Neural progenitor cell (in vitro differentiated cells): ENCODE measurements at places on chromosomes 11 and 22.

- DNase-seq: peak; percentile 92
Observed at GRCh38 chr11:57644748-57645688, 4.7 kb downstream of the YPEL4 start.

- DNase-seq: no peak
Observed at GRCh38 chr22:24517446-24517845, 22.3 kb downstream of the UPB1 start.

- DNase-seq: no peak
Observed at GRCh38 chr11:120797143-120797542, 226.8 kb upstream of the TBCEL start.

DNA sequence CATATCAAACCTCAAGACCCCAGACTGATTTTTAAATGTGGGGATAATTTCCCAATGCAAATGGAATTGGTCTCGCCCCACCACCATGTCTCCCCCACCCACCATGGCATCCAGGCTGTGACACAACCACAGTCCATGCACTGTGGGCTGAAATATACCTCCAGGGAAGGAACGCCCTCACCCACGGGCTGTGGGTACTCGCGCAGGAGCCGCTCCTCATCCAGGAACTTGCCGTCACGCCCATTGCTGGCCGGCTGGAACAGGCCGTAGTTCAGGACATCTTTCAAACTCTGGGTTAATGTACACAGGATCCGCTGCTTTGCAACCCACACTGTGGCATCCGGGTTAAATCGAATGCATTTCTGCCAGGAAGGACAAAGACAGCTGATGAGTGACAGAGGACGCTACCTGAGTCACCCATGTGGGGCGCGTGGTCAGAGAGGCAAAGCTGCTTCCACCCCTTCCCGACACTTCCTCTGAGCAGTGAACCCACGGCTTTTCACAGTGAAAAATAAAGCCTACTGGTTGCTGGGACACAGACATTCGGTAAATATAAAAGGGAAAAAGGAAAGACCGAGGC lies 133.6 kb downstream of the SHANK2 start:
- DNase-seq: no peak

DNA sequence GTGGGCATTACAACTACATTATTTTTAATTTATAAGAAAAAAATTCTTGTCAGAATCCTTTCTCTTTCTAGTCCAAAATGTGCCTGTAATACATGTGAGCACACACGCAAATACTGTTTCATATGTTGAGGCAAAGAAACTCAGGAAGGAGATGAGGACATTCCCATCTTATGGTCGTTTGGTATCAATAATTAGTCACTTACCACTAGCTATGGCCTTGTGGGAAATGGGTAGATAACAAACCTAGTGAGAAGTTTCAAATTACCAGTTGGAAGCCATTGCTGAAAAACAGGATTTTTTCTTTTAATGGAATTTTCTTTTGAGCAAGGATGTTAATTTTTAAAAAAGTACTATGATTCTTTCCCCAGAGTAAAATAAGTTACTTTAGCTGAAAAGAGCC lies 25.7 kb downstream of the AMOTL1 start:
- no peak for DNase-seq

- no peak for DNase-seq
Observed at GRCh38 chr11:112377946-112378345, 117.3 kb upstream of the PLET1 start.

GRCh38 chr11:45216901-45217300 lies 69.2 kb downstream of the SYT13 start:
- no peak for DNase-seq

DNA sequence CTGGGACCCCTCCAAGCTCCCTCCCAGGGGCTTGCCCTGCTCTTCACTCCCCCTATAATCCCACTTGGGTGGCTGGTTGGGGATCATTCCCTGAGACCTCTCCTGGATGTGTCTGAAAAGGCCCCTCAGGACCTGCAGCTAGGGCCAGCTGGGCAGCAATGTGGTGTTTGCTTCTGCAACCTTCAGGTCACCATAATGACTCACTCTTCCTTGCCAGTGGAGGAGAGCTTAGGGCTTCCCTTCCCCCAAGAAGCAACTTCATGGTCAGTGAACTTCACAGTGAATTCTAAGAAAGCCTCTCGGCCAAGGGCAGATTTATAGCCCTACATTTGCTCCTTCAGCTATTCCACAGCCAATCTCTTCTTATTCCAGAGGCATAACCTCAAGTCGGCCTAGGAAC lies 45.1 kb upstream of the TSPAN18 start:
- no peak for DNase-seq
